ENCODE measurements at places on chromosomes 2 and 18. TPM values are rescaled to one million over a fixed set of nuclear protein-coding genes. Genes with fewer than 3 reads are reported as not detected.

GRCh38 chr2:53913721-53914120 is 54.0 kb upstream of the GPR75 start:
- no peak overlapping the region for H3K27ac ChIP-seq
- peaks cover 6% of the 10 kb centered on the region for H3K4me1 ChIP-seq
- no peaks in the 10 kb centered on the region for H3K27me3 ChIP-seq

AQP12B gene
- not detected for total RNA-seq

GRCh38 chr2:241967467-241968144 is 98.1 kb downstream of the RTP5 start:
- H3K4me1 ChIP-seq: peaks cover 18% of the 10 kb centered on the region
- no peaks in the 10 kb centered on the region for H3K36me3 ChIP-seq
- no peak overlapping the region for H3K4me3 ChIP-seq
- H3K27me3 ChIP-seq: no peaks in the 10 kb centered on the region

FOXI3 gene
- not detected for total RNA-seq

ITGB6 gene
- not detected for total RNA-seq

GRCh38 chr2:133422931-133423351 is 145.3 kb downstream of the NCKAP5 start:
- no peak for DNase-seq
- H3K27ac ChIP-seq: no peak overlapping the region
- H3K36me3 ChIP-seq: no peaks in the 10 kb centered on the region
